ENCODE measurements at places on chromosomes 7 and 10.

GRCh38 chr7:158720112-158720511 is 15.5 kb upstream of the NCAPG2 start:
- no peak for DNase-seq

- DNase-seq: no peak
Measured at GRCh38 chr7:74554178-74554577, 100.5 kb downstream of the GTF2IRD1 start.

DNA sequence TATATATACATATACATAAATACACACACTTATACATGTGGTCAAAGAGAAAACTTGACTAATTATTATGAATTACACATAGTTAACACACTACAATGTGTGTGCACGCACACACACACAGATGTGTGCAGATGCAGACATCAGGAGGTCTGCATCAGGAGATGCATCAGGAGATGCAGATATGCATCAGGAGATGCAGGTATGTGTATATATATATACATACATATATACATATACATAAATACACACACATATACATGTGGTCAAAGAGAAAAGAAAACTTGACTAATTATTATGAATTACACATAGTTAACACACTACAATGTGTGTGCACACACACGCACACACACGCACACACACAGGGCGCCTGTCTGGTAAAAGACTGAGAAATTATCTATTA is 31.3 kb upstream of the MDFIC start:
- DNase-seq: no peak

- DNase-seq: no peak
Measured at GRCh38 chr7:66507764-66508296, 120.9 kb upstream of the KCTD7 start.

- DNase-seq: no peak
Measured at GRCh38 chr7:11317766-11318165, 344.1 kb downstream of the PHF14 start.

DNA sequence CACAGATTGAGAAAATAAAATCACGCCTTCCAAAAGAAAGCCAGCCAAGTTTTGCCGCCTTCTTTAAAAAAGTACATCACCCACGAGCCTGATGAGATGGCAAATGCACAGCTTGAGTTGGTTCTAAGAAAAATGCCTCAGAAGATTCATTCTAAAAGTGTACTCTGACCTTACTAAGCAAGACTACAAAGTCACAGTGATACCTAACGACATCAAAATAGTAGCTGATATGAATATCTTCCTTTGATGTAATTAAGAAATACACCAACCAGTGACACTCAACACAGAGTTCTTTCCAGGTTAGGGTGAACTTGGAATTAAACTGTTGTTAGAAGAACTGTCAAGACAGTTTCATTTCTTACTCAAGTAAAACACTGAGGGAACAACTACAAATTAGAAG is 78.0 kb upstream of the AMPH start:
- DNase-seq: no peak

GRCh38 chr7:5797716-5798115 is 16.3 kb upstream of the RNF216 start:
- no peak for DNase-seq

- DNase-seq: no peak
Measured at GRCh38 chr7:106720641-106721040, 59.7 kb upstream of the CCDC71L start.

DNA sequence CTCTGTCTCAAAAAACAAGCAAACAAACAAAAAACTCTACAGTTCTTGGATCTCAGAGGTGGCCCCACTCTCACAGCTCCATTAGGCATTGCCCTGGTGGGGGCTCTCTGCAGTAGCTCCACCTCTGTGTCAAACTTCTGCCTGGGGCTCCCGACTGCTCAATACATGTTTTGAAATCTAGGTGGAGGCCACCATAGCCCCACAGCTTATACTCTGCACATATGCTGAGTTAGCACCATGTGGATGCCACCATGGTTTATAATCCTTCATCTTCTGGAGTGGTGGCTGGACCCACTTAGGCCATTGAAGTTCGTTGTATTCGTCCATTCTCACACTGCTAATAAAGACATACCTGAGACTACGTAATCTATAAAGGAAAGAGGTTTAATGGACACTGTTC is 78.4 kb downstream of the SEPTIN14 start:
- no peak for DNase-seq

GRCh38 chr7:18390535-18390907 is 105.0 kb upstream of the HDAC9 start:
- no peak for DNase-seq

GRCh38 chr10:132443605-132443982 is 46.6 kb downstream of the PWWP2B start:
- DNase-seq: peak; percentile 72

DNA sequence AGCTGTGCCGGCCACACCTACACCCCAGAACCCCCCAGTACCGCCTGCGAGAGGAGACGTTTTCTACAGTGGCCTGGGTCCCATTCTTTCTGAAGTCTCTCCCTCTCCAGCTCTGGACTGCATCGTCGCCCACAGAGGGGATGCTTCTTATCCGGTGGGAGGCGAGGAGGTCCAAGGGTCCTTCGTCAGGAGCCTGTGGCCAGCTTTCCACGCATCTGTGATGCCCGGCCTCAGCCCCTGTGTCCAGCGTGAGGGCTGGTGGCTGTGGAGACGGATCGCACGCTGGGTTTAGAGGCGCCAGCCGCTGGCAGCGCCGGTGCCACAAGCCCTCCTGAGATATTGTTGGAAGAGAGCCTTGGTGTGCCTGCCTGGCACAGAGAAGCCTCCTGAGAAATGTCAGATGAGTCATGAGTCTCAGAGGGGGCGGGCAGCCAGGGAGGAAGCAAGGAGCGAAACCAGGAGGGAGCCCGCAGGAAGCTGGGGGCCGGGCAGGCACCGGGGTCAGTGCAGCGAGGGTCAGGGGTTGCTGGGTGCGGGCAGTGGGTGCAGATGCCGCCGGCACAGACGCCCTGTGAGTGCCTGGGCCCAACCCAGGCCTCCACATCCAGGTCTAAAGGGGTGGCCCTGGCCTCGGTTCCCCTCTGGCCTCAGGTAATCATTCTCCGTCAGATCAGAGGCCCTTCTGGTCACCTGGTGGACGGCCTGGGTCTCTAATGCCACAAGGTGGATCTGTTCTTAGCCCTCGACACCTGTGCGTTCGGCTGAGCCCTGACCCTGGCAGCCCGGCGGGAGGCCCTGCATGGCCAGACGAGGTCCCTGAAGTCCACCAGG is 86.0 kb upstream of the DIP2C start:
- DNase-seq: no peak

DNA sequence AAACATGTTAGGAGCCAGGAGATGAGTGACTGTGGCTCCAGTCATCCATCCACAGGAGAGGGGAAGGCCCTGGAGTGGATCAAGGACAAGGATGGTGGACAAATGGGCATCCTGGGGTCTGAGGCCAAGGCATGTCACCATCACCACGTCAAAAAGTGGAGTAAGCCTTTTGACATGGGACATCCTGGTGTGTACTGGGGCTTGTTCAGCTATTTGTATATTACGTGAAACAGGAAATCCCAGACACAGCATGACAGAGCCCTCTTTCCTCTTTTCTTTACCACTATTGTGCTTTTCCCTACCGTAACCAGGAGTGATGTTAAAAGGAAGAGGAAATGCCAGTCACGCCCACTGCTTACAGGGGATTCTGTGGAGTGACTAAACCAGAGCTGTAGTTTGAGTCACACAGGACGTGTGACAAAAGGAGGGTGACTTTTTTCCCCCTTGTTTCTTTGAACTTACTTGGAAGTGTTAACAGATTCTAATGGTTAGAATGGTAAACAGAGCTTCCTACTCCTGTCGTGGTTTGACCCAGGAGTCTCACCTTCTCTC is 15.4 kb downstream of the ACSL5 start:
- DNase-seq: no peak

DNA sequence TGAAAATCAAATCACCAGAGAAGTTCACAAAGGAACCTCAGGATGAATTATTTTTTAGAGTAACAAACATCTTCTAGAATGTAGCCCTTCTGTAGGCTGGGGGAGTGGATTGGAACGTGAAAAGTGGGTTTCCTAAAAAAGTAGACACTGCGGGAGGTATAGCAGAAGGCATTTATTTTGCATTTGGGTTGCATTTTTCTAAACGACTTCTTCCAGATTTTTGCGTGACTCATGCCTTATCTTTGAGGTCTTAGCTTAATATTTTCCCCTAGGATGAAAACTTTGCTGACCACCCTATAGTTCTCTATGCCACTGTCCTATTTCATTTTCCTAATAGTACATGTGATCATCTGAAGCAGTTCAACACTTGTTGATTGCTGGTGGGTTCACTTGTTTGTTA is 112.7 kb upstream of the JCAD start:
- DNase-seq: no peak

DNA sequence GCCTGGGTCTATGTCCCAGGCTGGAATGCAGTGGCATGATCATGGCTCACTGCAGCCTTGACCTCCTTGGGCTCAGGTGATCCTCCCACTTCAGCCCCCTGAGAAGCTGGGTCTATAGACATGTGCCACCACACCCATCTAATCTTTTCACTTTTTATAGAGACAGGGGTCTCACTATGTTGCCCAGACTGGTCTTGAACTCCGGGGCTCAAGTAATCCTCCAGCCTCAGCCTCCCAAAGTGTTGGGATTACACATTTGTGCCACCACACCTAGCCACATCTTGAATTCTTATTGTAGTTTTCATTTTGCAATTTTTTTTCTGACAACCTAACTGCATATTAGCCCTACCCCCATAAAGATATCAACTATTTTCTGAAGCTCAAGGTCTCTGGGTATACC is 18.4 kb upstream of the COL1A2 start:
- DNase-seq: no peak

DNA sequence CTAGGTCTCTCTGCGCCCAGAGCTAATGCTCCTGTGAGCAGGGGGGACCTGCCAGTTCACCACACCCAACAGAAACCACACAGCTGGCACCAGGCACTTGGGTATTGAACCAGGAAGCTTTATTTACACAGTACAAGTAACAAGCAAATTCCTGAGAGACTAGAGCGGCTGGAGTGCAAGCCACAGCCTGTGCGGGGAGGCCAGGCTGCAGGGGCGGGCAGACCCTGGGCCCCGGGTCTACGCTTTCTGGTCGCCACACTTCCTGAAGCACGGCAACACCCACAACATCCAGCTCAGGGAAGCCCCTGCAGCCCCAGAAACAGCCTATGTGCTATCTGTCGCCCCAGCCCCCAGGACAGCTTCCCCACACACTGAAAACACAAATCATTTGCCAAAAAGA is 125.0 kb downstream of the FAM53B start:
- DNase-seq: no peak

DNA sequence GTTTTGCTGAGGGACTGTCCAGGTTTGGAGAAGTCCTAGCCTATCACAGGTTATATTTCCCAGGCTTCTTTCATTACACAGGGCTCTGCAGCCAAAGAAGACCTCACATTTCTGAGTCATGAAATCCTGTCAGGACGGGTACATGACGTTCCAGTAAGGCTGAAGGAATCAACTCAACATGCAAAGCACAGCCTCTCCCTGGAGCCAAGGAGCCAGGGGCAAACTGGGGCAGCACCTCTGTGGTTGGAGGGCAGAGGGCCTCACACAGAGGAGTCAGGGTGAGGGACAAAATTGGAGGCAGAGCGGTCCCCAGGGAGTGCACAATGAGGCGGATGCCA is 116.3 kb upstream of the GDF10 start:
- no peak for DNase-seq

GRCh38 chr7:121294448-121294992 is 34.3 kb upstream of the WNT16 start:
- no peak for DNase-seq

DNA sequence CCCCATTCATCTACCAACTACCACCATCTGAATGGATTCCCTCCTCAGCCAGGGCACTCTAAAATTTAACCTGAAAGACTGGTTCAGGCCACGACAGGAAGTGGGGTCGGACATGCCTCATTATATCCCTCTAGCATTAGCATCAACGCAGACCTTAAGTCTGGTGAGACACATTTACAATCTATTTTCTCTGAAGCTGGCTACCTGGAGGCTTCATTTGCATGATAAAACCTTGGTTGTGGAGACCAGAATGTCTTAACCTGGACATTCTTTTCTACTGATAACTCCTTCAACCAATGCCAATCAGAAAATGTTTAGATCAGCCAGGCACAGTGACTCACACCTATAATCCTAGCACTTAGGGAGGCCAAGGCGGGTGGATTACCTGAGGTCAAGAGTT is 42.3 kb downstream of the SVOPL start:
- DNase-seq: no peak

DNA sequence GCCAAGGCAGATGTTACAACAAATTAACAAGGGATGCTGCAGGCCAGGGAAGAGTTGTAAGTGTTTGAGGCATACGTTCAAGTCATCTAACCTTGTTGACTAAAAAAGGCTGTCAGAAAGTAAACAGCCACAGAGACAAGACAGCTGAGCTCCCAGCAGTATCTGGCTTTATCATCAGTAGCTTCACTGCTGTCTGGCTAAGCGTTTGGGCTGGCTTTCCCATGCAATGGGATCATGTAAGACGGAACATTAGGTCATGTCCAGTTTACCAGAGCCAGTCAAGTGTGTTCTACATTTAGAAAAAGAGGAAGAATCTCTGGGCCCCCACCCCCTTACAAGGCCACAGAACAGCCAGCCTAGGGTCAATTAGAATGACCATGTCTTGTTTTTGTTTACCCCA is 51.3 kb upstream of the GSAP start:
- no peak for DNase-seq
